ENCODE measurements at places on chromosomes 1 and 21.

- DNase-seq, result no peak
Measured at GRCh38 chr1:85087659-85088407, 39.5 kb upstream of the MCOLN3 start.

DNA sequence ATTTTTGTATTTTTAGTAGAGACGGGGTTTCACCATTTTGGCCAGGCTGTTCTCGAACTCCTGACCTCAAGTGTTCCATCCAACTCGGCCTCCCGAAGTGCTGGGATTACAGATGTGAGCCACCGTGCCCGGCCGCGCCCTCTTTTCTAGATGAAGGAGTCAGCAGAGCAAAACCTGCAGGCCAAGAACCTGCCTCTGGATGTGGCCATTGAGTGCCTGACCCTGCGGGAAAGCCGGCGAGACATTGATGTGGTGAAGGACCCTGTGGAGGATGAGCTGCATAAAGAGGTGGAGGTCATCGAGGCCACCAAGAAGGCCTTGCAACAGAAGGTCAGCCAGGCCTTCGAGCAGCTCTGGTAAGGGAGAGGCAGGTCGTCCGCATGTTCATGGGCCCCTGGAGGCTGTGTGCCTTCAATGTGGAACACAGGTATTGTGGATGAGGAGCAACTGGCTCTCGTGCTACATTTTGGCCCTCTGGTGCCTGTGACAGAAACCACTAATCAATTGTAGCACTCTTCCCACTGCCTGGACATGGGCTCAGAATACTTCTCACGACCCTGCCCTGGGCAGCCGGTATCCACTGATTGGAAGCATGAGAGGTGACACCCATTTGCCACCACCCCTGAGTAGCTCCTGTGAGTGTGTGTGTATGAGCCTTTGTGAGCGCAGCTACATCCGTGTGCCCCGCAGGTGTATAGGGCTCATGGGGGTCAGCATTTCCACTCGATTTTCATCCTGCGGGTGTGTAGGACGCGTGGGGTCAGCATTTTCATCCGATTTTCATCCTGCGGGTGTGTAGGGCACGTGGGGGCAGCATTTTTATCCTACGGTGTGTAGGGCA lies 2.0 kb downstream of the TEKT2 start:
- no peak for DNase-seq

DNA sequence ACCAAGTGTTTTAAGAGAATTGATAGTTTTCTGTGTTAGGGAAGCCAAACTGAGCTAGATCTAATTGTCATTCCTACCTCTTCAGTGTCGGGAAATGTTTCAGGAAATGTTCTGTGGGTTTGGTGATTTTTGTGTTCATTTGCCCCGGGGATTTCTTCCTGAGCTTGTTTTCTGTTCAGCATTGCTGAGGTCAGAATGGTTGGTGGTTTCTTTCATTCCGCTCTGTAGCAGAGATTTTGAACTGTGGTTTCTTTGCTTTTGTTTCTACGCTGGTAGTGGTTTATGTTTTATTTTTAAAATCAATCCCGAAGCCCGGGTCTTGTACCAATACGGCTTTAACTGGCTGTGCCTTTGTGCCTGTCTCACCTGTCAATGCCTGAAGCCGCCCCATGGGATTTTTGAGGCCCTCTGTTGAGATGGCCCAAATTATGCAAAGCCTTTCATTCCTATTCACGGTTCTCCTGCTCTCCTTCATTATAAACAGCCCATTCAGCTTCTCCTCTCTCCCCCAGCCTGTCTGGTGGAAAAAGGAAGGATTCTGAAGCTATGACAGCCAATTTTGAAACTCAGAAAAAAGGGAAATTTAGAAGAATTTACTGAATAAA lies 417.2 kb upstream of the KAZN start:
- DNase-seq, result no peak

GRCh38 chr1:224113545-224113917 lies 380 bp upstream of the FBXO28 start:
- no peak for DNase-seq

- DNase-seq, result no peak
Measured at GRCh38 chr21:34553151-34553952, 41.3 kb upstream of the KCNE1 start.

DNA sequence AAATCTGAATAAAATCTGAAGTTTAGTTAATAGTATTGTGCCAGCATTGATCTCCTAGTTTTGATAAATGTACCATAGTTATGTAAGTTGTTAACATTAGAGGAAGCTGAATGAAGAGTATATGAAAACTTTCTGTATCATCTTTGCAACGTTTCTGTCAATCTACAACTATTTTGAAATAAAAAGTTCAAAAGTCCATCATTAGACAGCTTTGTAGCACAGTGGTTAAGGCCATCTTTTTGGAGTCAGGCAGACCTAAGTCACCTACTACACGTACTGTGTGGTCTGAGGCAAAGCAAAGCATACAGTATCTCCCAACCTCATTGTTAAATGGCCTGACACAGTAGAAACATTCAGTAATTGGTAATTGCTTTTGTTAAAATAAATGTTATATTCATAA lies 47.9 kb upstream of the ATP1A1 start:
- no peak for DNase-seq

DNA sequence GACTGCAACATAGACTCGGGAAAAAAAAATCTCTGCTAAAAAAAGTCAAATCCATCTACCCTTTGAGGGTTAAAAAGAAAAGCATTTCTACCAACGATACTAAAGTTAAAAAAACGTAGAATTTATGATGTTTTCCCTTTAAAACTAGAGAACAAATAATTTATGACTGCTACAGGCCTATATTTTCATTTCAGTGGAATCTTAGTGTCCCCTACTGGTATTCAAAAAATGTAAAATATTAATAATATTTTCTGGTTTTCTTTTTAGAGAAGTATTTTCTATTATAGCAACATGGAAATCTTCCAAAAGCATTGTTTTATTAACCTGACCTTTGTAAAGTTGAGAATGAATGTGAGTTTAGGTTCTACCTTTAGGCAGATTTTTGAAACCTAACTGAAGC lies 1582.2 kb downstream of the MRPL39 start:
- no peak for DNase-seq

GRCh38 chr1:203284411-203285123 lies 20.8 kb upstream of the BTG2 start:
- DNase-seq, result no peak

GRCh38 chr1:180252638-180253536 lies 22.8 kb downstream of the LHX4 start:
- DNase-seq, result no peak

GRCh38 chr1:153796786-153797659 lies 21.8 kb downstream of the SLC27A3 start:
- peak; percentile 77 for DNase-seq

DNA sequence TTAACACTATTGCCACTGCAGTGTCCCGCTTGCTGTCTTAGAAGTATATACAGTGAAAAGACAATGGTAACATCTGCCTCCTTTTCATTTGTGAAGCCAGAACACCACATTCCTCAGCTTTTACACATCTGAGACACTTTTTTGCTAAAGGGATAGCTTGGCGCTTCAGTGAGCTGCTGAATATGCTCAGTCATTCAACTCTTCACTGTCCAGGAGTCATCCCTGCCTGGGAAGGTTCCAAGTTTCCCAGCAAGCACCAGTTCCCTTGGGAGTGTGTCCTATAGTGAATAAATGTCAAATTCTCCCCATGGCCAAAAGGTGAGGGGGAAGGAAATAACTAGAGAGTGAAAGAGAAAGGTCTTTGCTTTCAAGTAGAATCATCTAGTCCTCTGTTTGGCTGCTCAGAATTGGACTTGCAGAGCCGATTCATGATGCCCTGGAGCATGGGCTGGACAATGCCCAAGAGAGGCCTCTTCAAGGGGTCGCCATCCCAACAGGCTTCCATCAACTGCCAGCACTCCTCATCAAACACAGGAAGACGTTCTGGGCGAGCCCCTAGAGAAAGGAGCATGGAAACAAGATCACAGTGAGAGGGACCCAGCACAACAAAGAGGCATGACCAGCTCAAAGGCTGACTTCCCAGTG lies 25.5 kb upstream of the RBBP5 start:
- no peak for DNase-seq

DNA sequence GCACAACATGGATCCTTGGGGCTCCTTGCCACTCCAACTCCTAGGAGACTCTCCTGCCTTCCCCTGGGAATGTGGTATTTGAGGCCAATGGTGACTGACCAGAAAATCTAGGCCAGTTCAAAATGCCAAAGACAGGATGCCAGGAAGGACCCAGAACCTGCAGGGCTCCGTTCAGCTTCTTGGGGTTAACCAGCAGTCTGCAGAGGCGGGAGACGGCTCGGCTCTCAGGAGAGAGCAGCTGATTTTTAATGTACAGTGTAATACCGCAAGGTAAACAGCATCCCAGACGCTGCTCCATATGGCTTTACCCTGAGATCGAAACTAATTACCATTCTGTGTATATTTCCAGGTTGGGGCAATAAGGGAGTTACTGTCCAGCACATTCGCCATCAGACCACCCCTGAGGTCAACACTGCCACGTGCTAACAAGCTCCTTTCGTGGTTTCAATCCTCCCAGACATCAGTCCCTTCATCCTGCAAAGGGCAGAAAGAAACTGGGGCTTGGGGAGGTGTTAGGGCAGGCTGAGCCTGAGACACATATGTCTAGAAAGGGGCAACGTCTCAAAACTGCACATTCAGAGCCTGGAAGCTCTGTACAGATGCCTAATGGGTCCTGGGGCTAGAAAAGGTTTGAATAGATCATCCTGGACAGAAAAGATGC lies 16.7 kb downstream of the ITPKB start:
- DNase-seq, result no peak

- DNase-seq, result no peak
Measured at GRCh38 chr1:218274511-218274910, 10.6 kb upstream of the RRP15 start.

DNA sequence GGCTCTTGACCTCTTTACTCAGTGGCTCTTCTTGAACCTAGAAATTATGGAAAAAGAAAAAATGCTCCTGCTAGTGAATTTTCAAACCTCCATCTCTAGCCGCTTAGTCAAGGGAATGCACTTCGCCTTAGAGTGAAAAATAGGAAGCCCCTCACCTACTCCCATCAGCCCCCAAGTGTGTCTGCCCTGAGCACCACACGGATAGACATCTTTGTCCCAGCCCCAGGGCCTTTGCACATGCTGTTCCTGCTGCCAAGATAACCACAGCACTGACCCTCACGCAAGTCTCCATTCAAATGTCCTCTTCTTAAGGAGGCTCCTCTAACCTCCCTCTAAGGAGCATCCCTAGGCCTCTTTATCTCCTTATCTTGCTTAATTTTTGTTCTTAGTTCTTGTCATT lies 59.6 kb downstream of the FBXO2 start:
- DNase-seq, result no peak

- DNase-seq, result no peak
Measured at GRCh38 chr1:245128381-245129101, 26.2 kb upstream of the KIF26B start.

DNA sequence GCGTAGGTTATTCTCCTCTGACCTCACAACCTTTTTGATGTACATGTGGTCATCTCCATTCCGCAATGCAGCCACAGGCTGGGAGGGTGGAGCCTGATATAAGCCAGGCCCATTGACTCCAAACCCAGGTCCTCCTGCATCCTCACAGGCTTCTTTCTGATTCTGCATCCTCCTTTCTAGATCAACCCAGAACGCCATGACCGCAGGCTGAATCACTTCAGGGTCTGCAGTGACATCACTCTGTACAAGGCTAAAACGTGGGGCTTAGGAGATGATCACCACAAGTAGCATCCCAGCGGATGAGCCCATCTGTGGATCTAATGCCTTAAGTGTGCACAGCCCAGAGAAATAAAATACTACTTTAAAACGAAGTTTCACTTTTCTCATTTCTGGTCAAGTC lies 16.1 kb downstream of the EBNA1BP2 start:
- no peak for DNase-seq

- DNase-seq, result no peak
Measured at GRCh38 chr1:143720087-143721023, 251.4 kb downstream of the FAM72C start.

DNA sequence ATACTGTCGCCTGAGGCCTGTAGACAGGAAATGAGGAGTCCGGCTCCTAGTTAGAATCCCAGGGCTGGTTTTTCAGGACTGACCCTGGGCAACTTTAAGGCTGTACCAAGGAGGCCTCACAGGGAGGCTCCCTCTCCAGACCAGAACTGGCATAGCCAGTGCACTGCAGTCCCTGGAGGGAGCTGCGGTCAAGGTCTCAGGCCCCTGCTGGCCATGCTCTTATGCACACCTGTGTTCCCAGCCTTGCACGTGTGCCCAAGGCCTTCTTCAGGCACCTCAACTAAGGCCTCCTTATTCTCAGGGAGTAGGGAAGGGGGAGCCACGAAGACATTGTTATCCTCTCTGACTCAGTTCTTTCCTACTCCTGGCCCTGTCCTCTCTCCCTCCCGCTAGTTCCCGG lies 22.0 kb upstream of the IFNAR1 start:
- DNase-seq, result no peak

GRCh38 chr1:2042830-2043773 lies 7.1 kb upstream of the PRKCZ start:
- DNase-seq, result no peak

- DNase-seq, result no peak
Measured at GRCh38 chr1:176567190-176567794, 104.3 kb downstream of the PAPPA2 start.

GRCh38 chr21:42245331-42246193 lies 26.6 kb downstream of the ABCG1 start:
- no peak for DNase-seq

DNA sequence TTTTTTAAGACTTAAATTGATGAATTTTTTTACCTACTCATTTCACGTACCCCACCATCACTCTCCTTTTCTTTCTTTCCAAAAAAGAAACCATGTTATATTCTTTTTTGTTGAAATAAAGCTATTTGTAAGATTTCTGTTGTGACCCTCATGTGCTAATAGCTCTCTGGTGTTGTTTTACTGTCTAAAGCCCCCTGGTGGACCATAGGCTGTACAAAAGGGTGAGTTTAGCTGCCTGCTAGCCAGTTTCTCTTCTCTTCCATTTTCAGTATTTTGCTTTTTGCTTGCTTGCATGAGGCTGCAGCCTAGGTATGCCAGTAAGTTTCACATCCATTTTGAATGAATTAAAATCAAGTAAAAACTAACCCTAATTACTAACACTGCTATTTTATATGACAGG lies 15.6 kb upstream of the VAMP3 start:
- DNase-seq, result no peak

- no peak for DNase-seq
Measured at GRCh38 chr1:66168467-66168887, 365.5 kb upstream of the SGIP1 start.

DNA sequence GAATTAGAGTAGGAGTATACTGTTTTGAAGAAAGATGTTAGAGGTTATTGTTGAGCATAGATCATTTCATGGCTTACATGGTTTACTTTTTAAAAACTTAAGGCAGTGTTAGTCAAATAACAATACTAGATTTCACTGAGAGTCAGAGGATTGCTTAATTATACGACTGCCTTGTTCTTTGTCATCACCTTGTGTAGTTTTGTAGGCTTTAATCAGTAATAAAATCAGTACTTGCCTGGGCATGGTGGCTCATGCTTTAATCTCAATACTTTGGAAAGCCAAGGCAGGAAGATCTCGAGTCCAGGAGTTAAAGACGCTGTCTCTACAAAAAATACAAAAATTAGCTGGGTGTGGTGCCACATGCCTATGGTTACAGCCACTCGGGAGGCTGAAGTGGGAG lies 41.3 kb upstream of the GPR52 start:
- DNase-seq, result no peak

Data from substantia nigra (tissue), 51 donors.